ENCODE measurements at places on chromosomes 7 and 10. TPM values are rescaled to one million over a fixed set of nuclear protein-coding genes. Genes with fewer than 3 reads are reported as not detected.

HOXA7 gene
- total RNA-seq: 4.7 TPM

OR13A1 gene
- not detected for total RNA-seq

HOXA2 gene
- total RNA-seq: 1.1 TPM

ELN gene
- total RNA-seq: 0.08 TPM

VPS37D gene
- 2.6 TPM for total RNA-seq

SUGCT gene
- total RNA-seq: 1.0 TPM

STEAP4 gene
- not detected for total RNA-seq

ASAH2 gene
- total RNA-seq: 3.3 TPM

AGBL3 gene
- total RNA-seq: 1.2 TPM

PRPS1L1 gene
- total RNA-seq: not detected

DNAH11 gene
- total RNA-seq: 0.21 TPM

FBXW4 gene
- total RNA-seq: 21.8 TPM

ZNF239 gene
- total RNA-seq: 2.3 TPM

NPTX2 gene
- total RNA-seq: 0.17 TPM

ABCA13 gene
- not detected for total RNA-seq

All from A549 treated with ZK216348 at 1 μM for 4 hours (cell line).